ENCODE measurements at places on chromosomes 1 and 21. TPM values are rescaled to one million over a fixed set of nuclear protein-coding genes. Genes with fewer than 3 reads are reported as not detected.

Gene TFF1
- not detected for total RNA-seq

Gene HSPA6
- total RNA-seq, result not detected

Gene KRTAP20-1
- not detected for total RNA-seq

Gene TNFAIP8L2
- total RNA-seq, result 8.9 TPM

Gene VASH2
- 0.16 TPM for total RNA-seq

Gene GPR37L1
- total RNA-seq, result 0.36 TPM

Gene SLC16A4
- 8.2 TPM for total RNA-seq

Gene ZNF683
- not detected for total RNA-seq

Gene GJC2
- 6.4 TPM for total RNA-seq

Gene NBPF10
- 1.2 TPM for total RNA-seq

Gene GBP6
- not detected for total RNA-seq

Gene HNRNPR
- 72.1 TPM for total RNA-seq

Gene CDC7
- 2.0 TPM for total RNA-seq

Gene ARTN
- 0.99 TPM for total RNA-seq

Gene FBXO2
- 4.3 TPM for total RNA-seq

Gene FAM151A
- not detected for total RNA-seq

Gene VANGL2
- total RNA-seq, result 3.2 TPM

Gene ODR4
- total RNA-seq, result 9.0 TPM

Gene LCE1C
- total RNA-seq, result not detected

Gene LCE2B
- total RNA-seq, result not detected

Gene OR2G6
- total RNA-seq, result not detected

Gene C1QC
- 198 TPM for total RNA-seq

Gene IL6R
- 22.9 TPM for total RNA-seq

Gene TACSTD2
- total RNA-seq, result 0.71 TPM

Gene SYNJ1
- 8.6 TPM for total RNA-seq

Gene CAPN8
- total RNA-seq, result not detected

Gene NEGR1
- total RNA-seq, result 58.9 TPM

Gene CTSE
- total RNA-seq, result not detected

Gene TLR5
- 3.6 TPM for total RNA-seq
